ENCODE measurements at places on chromosomes 12 and 14. TPM values are rescaled to one million over a fixed set of nuclear protein-coding genes. Genes with fewer than 3 reads are reported as not detected.

Gene C12orf42
- not detected for total RNA-seq

DNA sequence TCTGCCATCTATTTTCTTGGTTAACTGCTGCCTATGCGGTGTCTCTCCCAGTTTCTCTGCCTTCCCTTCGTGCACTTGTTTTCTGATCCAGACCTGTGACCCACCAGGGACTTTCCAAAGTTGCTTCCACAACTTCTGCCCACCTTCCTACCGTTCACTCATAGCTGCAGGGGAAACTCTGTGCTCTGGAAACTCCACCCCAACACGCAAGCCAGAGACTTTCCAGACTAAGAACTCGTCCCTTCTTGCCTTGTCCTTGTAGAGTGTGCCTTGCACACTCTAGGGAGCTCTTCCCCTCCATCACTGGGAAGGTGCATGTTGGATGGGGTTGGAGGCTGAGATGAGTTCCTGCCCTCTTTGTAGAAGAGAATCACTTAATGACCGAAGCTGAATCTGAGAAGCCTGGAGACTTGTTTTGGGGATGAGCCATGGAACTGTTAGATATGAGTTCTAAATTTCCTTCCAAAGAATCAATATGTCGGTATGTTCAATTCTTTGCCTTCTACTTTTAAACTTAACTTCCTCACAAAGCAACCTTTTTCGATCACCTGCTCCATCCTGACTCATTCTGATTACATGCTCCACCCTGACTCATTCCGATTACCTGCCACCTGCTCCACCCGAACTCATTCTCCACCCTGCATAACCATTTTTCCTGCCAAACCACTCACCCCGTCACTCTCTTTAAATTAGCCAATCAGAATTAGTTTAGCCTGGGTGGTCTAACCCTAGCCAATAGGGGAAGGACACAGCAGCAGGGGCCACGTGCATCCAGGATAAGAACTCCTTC is 82.1 kb upstream of the CAPRIN2 start:
- no peak for DNase-seq

Gene DEGS2
- 0.52 TPM for total RNA-seq

Gene CLEC7A
- not detected for total RNA-seq

All from activated naive CD4-positive, alpha-beta T cell treated with anti-CD3 and anti-CD28 coated beads for 36 hours (primary cell).